ENCODE measurements at places on chromosomes 3 and 15.

DNA sequence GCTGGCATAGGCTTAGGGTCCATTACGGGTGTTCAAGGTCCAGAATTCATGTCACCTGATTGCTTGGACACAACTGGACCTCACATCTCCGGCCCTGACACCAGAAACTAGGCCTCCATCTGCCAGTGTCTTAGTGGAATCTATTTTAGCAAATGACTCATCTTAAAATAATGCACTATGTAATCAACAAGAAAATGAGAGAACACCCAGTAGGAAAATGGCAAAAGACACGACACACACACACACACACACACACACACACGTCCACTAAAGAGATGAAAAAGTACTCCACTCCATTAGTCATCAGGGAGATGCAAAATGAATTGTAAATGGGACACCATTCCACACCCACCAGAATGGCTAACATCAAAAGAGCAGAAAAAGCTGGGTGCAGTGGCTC is 11.2 kb downstream of the APBA2 start:
- DNase-seq, result no peak

DNA sequence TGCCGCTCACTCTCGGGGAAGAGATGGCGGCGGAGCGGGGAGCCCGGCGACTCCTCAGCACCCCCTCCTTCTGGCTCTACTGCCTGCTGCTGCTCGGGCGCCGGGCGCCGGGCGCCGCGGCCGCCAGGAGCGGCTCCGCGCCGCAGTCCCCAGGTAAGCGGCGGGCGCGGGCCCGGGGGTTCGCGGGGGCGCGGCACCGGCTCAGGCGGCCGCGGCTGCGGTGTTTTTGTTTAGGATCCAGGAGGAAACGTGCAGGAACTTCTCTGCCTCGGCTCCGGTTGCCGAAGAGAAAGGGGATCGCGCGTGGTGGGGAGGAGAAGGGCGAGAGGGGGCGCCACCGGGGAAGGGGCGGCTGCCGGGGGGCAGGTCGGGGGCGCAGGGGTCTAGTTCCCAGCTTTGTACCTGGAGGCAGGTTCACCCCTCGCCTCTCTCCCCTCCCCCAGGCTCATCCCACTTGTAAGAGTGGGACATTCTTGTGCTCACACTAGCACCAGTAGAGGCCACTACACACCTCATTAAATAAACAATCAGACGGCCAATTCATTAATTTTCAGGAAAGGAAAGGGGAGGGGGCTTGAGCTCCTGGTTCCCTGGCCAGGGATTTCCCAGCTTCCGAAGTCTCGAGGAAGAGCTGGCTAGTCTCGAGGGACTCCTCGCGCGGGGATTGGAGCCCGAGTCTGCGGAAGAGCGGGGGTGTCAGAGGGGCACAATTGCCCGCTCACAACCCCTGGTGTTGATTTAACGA is 562 bp downstream of the NEO1 start:
- DNase-seq, result peak; percentile 9

GRCh38 chr3:83218383-83219200 is 1457.1 kb upstream of the GBE1 start:
- no peak for DNase-seq

DNA sequence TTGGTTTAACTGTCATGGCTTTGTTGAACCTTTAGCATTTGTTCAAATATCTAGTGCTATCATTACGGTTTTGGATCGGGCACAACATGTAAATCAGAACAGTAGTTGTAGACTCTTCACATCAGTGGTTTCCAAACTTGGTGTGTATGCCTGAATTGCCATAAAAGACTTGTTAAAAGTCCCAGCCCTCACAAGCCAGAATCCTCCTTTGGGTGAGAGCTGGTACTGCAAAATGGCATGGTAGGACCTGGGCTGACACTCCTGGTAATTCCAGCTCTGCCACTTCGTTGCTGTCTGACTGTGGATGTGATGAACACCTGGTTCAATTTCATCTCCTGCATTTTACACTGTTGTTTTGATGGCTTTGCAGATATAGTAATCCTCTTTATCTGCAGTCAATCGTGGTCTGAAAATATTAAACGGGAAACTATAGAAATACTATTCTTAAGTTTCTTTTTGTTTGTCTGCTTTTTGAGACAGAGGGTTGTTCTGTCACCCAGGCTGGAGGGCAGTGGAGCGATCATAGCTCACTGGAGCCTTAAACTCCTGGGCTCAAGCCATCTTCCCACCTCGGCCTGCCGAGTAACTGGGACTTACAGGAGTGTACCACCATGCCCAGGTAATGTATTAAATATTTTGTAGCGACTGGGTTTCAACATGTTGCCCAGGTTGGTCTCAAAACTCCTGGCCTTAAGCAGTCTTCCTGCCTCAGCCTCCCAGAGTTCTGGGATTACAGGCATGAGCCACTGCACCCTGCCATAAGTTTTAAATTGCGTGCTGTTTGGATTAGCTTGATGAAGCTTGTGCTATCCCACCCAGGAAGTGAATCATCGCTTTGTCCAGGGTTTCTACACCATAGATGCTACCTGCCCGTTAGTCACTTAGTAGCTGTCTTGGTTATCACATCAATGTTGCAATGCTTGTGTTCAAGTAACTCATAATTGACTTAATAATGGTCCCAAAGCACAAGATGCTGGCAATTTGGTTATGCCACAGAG is 61.6 kb downstream of the RAB7A start:
- DNase-seq, result peak; percentile 24

DNA sequence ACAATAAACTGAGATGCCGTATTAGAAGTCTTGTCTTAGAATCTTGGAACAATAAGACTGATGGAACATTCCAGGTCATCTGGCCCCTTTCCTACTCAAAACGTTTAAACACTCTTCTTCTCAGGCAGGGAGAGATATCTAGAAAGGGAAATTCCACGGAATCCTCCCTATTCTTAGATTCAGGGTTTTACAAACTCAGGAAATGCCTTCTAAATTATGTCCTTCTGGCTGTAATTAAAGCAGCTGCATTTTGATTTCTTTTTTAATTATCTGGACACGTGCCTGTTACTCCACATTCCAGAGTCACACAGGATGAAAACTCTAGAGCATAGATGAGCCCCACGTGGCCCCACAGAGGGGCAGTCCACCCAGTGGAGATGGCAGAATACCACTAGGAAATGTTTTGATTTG is 41.5 kb upstream of the MTMR10 start:
- DNase-seq, result no peak

DNA sequence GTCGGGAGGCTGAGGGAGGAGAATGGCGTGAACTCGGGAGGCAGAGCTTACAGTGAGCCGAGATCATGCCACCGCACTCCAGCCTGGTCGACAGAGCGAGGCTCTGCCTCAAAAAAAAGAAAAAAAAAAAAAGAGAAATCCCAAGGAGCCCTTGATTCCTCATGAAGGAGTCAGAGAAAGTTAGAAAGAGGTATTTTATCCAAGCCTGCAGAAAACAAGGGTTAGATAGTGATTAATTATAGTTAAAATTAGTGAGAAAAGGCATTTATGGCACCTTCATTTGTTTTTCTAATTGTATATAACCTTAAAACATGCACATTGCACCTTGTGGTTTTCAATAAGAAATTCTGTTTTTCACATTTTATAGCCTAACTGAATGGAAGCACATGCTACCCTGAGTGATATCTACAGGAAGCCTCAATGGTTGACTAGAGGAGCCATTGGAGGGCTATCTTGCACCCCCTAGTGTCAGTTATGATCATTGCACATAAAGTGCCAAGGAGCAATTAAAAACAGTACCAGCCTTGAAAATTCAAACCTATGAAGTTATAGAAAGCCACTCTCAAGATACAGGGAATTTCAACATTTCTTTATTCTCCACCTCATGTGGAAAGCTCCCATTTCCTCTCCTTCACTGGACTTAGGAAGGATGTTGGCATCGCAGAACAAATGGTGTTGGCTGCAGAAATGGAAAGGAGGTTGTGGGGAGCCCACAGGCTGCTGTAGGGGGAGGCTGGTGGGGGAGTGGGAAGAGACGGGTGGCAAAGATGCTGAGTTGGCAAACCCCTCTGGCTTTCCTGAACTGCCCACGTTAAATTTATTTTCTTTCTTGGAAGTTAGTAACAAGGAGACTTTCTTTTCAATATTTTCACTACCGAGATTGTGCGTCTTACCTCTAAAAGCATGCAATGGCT is 48.5 kb downstream of the ITGA11 start:
- peak; percentile 14 for DNase-seq

GRCh38 chr3:75140904-75141615 is 523.1 kb upstream of the FRG2C start:
- no peak for DNase-seq

DNA sequence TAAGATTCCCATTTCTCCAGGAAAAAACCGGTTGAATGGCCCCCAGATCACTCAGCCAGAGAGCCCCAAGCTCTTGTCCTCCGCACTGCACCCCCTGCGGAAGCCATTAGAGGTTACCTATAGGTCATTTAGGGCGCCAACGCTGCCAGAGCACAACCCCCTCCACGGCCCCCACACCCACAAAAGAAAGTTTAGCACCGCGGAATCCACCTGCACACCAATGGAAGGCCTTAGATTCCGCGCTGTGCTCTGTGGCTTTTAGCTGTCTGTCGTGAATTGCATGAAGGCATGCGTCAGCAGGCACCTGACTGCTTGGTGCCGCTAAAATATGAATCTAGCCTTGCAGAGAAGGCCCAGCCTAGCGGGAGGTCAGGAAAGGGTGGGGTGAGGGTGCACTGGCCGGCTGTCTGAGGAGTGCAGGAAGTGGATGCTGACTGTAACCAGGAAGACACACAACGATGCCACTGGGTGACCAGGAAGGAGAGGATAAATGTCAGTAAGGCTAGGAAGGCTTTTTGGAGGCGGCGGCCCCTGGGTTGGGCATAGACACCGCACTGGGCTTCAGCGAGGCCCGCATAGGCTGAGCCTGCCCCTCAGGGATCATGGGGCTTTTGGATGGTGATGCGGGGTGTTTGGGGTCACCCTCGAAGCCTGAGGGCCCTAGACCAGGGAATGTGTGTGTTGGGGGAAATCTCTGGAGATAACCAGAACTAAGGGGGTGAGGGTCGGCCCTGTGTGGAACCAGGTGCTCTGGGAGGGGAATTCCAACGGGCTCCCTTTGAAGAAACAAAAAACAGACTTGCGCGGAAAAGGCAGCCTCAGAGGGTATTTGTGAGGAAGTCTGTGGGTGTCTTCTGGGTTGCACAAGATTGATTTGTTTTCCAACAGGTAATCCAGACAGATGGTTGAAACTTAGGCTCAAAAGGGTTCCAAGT is 976 bp upstream of the NUP210 start:
- DNase-seq, result peak; percentile 71

DNA sequence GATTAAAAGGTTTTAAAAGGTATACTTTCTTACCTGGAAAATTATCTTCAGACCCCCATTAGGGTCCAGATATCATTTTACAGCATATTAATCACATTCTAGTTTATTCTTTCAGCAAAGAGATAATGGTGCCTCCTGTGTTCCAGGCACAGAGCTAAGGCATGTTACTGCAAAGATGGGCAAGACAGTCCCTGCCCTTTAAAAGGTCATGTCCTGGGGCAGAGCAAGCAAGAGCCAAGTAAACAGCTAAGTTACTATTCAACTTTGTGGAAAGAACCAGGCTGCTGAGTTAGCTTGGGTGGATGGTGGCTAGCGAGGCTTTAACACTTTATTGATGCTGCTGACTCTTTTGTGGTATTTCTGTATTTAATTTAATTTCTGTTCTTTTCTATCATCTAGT is 75.0 kb downstream of the LRRC28 start:
- no peak for DNase-seq

DNA sequence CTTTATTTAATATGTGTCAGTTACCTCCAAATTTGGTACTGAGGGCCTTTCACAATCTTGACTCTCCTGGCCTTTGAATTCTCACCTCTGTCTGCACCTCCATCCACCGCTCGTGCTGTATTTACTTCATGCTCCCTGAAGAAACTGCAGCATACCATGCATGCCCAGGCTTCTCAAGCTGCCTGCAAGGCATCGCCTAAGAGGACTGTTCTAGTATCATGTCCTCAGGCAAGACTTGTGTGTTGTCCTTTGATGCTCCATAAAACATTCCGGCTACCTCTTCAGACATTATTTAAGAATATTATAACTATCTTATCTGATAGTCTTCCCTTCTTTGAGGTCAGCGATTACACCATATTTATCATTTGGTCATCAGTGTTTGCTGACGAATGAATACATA is 682.5 kb downstream of the NR2F2 start:
- DNase-seq, result no peak

GRCh38 chr3:15637131-15637951 is 35.8 kb downstream of the BTD start:
- no peak for DNase-seq

- no peak for DNase-seq
These were observed 20.9 kb downstream of the GABRR3 start for GRCh38 chr3:98014268-98014585.

- no peak for DNase-seq
These were observed 10.7 kb downstream of the KNSTRN start for GRCh38 chr15:40392986-40393948.

GRCh38 chr3:74611206-74611605 is 3.3 kb downstream of the CNTN3 start:
- DNase-seq, result no peak

GRCh38 chr3:189937302-189938127 is 183.2 kb downstream of the P3H2 start:
- no peak for DNase-seq

DNA sequence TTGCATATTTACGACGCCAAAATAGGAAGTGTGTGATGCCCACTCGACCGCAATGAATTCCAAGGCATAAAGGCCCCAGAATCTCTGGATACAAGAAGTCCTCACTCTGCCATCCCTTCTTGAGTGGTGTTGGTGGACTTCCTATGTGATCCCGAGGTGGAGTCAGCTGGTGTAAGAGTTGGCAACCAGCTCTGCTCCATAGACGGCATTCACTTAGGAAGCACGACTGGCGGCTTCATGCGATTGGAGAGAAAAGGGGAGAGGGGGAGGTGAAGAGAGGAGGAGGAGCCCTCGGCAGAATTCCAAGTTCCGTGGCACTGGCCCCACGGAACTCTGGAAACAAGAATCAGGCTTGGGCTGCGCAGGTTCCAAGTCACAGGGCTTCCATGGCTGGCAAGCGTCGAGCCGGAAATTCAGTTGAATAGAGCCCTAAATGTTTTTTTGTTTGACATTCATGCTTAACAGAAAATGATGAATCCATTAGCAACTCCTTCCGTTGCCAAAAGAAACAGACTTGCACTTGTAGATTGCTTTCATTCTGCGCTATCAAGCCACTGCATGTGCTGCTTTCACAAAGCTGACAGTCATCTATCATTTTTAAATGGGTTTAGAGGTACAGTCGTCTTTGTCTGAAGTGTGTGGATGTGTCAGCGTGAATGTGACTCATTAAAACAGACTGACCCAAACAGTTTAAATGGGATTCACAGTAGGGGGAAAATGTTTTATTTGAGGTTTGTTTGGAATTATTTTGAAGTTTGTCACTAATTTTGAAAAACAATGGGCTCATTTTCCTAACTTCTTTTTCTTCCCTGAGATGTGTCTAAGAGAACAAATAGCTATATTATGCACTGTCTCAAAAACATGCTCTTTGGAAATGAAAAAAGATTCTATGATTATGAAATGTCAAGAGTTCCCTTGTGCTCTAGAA is 428.3 kb upstream of the ATP11B start:
- DNase-seq, result no peak

DNA sequence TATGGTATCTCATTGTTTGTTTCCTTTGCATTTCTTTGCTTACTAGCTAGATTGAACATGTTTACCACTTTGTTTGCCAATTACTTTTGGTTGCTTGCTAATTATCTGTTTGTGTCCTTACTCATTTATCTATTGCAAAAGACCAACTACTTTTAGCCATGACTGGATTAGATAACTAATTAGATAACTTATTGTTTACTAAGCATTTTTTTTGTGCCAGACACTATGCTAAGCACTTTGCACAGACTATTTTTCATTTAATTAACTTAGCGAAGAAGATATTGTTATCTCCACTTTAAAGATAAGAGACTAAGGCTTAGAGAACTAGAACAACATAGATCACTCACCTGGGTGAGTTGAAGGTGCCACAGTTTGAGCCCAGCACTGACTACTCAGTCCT is 16.9 kb upstream of the ZFAND6 start:
- no peak for DNase-seq
